ENCODE measurements at places on chromosomes 1 and 21.

DNA sequence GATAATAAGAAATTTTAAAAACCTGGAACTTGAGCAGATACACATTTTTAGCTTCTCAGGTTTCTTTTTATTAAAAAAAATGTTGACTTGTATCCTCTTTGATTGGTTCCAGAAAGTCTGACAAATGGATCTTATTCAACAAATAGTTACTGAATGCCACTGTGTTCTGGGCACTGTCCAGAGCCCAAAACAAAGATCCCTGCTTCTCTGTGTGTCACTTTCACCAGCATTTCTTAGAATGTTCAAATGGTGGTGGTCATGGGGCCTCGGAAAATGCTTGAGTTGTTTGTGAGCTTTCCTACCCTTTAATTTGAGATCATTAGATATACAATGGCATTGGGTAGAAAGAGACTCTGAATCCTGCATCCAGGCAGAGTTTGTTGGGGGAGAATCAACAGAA, 19.9 kb downstream of the ACTN2 start:
- no peak for DNase-seq

- DNase-seq, result no peak
Measured at GRCh38 chr1:228050571-228051231, 31.8 kb upstream of the ARF1 start.

DNA sequence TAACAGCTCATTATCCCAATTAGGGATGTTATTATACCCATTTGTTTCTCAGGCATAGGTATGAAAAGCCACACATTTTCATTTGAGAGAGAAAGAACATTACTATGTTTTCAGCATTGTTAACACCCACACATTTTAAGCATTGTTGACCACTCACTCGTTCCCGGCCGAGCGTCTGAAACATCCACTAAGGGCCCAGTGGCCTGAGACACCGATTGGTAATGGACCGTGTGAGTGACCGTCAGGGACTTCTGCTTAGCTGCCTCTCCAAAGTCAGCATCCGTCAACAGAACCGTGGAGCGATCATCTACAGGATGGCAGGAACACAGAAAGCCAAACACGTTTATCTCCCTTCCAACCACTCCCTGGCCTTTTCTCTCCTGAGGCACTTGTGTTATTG, 184.6 kb downstream of the PCP4 start:
- DNase-seq, result no peak

GRCh38 chr1:62796221-62796620, 12.3 kb downstream of the ATG4C start:
- no peak for DNase-seq

- no peak for DNase-seq
Measured at GRCh38 chr1:196933531-196934189, 9.9 kb upstream of the CFHR2 start.

DNA sequence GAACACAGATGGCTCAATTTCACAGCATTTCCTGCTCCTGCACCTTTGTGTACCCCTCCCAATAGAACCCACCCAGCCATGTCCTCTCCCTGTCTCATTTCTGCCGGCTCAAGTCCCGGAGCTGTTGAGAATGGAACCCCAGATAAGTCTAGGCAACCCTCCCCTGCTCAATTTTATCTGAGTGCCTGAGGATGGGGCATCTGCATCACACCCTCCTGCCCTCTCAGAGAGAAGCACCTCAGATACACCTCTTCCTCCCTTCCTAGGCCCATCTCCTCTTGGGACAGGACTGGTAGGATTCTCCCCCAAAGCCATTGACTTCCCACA, 1.1 kb downstream of the KIF21B start:
- no peak for DNase-seq

DNA sequence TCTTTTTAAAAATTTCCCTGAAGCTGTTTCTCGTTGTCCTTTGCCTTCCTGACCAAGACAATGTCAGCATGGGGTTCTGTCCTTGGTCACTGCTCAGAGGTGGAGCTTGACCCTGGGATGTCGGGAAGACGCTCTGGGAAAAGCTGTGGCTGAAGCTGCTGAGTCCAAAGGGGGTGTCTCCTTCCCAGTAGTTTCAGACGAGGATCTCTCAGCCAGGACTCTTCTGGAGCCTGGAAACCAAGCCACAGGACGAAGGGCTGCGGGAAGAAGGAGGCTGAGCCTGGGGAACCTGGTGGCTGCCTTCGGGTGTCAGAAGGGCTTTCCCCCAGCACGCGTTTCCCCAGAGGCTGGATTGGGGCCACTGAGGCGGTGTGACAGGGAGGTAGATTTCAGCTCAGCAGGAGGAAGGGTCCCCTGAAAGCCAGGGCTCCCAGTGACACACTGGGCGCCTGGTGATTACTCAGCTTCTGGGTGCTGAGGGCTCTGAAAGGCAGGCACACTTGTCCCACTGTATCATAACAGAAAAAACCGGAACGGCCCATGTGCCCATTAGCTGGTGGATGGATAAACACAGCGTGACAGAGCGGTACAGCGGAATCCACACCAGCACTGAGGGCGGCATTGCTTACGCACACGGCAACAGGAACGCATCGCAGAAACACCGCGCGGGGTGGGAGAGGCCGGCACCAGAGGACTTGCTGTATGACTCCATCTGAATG, 5.0 kb upstream of the KRTAP12-1 start:
- DNase-seq, result no peak

GRCh38 chr1:182723200-182723599, 38.8 kb upstream of the RGS8 start:
- DNase-seq, result no peak

DNA sequence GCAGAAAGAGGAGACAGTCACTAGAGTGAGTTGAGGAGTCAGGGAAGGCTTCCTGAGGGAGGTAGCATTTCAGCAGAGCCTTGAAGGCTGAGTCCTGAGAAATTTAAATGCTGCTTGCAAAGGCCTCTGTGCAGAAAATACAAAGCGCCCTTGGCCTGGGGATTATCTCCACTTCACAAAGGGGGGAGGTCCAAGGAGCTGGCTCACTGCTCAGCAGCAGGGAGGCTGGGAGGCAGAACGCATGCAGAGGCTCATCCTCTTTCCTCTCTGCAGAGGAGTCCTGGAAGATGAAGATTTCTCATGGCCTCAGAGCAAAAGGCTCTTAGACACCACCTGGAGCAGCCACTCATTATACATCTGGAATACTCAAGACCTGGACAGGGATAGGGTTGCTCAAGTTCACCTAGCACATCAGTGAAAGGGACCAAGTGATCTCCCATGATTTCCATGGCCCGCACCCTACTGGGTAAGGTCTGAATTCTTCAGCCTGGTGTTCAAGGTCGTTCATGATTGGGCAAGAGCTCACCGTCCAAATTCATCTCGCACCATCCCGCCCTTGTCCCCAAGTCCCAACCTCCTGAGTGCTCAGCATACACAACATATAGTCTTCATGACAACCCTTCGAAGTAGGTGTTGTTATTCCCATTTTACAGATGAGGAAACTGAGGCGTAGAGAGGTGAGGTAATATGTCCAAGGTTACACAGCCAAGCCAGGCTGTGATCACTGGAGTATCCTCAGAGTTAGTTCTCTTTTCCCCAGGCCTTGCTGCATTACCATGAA, 9.0 kb downstream of the SLC1A7 start:
- DNase-seq, result no peak

DNA sequence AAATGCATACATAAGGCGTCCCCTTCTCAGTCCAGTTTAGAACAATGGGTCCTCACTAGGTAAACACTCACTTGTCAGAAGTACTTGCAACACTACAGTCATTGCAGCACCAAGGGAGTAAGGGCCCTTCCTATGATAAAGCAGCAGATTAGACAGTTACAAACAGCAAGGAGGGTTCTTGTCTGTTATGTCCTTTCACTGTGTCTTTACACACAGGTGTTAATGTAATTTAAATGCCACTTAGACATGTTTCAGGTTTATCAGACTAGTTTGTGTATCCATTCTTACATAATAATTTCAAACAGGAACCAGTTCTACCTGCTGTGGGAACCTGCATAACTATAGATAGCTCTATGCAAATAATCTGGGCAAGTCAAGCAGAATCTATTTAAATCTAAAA, 105.6 kb upstream of the USH2A start:
- DNase-seq, result no peak

- DNase-seq, result no peak
Measured at GRCh38 chr21:45636951-45637646, 6.4 kb upstream of the PCBP3 start.

- no peak for DNase-seq
Measured at GRCh38 chr1:42873670-42874069, 27.3 kb downstream of the ZNF691 start.

DNA sequence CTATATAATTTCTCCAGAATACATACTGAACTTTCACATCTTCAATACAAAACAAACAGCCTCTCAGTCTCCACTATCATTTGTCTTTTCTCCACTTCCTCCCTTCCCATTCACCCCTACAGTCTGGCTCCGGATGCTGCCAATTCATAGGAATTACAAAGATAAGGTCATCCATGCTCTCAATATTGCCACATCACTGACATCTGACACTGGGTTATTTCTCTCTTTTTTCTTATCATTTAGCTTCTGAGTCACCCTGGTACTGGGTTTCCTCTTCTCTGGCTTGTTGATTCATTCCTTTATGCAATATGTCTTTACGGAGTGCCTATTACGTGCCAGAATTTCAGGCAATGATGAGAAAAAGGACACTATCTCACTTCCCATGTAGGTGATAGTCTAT, 3.1 kb upstream of the SH3BP5L start:
- no peak for DNase-seq

DNA sequence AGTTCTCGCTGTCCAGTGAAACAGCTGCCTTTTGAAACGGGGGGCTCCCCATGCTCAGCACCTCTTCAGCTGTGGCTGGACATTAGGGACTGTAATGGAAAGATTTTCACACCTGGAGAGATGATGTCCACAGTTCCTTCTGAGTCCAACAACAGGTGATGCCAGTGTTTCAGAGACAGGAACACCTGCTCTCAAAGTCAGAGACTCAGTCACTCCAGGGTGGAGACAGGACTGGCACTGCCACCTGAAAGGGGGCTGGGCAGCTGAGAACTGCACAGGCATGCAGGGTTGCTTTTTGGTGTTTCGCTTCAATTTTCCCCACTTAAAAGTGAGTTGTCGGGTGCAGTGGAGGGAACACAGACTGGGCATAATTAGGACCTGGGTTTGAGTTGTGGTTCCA, 124.8 kb downstream of the GALNT2 start:
- DNase-seq, result no peak

- no peak for DNase-seq
Measured at GRCh38 chr1:41658431-41659158, 174.1 kb upstream of the EDN2 start.

DNA sequence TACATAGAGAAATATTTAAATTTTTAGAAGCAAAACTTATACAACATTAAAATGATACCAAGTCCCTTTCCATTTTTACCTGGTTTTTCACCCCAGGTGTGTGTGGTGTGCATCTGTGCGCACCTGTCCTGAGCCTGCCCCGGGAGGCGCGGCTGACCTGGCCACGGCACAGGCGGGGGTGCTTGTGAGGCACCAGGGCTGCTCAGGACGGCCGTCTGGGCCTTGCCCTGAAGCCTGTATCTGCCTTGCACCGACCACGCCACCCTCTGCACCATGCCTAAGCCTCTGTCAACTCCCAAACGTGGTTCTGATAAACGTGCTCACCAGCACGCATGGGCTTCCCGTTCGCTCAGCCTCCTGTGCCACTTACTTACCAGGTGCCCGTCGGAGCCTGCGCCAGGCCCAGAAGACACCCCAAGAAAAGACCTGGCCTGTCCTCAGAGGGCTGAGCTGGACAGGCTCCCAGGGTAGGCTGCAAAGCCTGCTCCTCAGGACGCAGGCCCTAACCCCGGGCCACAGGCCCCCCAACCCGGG, 20.9 kb downstream of the PANK4 start:
- DNase-seq, result no peak

GRCh38 chr1:154999571-155000410, 2.8 kb upstream of the ZBTB7B start:
- peak; percentile 51 for DNase-seq
